Neuronal stem cell (in vitro differentiated cells): ENCODE measurements at places on chromosomes 1 and 21.

DNA sequence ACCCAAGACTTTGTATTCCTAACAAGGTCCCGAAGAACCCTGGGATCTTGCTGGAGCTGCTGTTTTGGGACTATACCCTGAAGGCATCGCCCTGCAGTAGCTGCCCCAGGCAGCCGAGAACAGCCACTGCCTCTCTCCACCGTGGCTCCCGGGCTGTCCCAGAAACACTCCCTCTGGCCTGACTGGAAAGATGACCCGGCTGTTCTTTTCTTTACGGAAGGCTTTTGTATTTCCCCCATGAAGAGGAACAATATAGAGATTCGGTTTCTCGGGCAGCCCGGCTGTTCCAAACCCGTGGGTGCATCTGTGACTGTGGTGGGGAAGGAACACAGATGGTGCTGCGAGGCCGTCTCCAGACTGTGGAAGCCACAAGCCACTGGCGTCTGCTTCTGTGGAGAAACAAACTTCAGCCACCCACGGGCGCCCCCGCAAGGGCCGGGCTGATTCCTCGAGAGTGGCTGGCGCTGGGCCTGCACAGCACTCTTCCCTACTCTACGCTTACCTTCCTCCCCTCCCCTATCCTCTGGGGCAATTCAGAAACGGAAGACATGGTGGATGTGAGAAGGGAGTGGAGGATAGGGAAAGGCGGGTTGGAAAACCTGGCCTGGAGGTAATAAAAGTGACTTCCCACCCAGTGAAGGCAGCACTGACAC is 33.7 kb upstream of the VASH2 start:
- DNase-seq = peak; percentile 24

GRCh38 chr1:227899141-227899819 is 48.5 kb downstream of the WNT9A start:
- no peak for DNase-seq

GRCh38 chr1:185369786-185370185 is 52.7 kb upstream of the IVNS1ABP start:
- no peak for DNase-seq

DNA sequence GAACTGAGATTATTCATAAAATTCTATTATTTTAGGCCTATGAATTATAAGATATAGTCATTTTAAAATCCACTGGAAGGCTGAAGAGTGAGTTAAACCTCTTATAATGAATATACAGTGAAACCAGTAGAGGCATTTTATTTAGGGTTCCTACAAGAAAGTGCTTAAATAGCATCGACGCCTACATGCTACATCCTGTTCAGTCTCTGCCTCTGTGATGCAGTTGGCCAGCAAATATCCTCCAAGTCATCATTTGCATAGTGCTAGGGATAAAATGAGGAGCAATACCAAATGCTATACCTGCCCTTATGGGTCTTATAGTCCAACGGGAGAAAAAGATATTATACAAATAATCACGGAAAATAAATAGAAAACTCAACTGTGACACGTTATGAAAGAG is 59.6 kb downstream of the EDEM3 start:
- no peak for DNase-seq

DNA sequence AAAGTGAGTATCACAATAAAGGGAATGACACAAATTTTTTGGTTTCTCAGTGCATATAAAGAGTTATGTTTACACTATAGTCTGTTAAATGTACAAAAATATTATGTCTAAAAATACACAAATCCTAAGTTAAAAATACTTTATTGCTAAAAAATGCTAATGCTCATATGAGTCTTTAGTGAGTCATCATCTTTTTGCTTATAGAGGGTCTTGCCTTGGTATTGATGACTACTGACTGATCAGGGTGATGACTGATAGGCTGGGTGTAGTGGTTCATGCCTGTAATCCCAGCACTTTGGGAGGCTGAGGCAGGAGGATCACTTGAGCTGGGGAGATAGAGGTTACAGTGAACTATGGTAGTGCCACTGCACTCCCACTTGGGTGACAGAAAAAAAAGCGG is 12.9 kb upstream of the NUF2 start:
- no peak for DNase-seq

GRCh38 chr1:65112811-65113210 is 35.2 kb upstream of the AK4 start:
- no peak for DNase-seq

DNA sequence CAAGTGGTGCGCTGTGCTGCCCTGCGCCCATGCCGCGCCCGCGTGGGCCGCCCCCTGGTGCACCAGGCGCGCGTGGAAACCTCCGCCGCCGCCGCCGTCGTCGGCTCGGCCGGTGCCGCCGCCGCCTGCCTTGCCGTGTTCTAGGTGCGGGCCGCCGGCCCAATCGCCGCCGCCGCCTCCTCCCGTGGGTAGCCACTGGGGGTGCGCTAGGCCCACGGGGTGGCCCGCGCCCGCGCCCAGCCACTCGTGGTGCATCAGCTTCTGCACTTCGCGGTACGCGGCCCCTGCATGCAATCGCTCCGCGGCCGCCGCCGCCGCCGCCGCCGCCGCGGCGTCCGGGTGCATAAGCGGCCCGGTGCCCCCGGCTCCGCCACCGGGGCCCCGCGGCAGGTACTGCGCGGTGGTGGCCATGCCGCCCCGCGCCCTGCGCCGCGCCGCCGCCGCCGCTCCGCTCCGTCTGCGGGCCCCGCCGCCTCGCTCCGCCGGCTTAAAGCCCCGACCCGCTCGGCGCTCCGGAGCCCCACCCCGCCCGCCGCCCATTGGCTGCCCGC is at the start of gene POU3F1:
Gene POU3F1, minus strand, starts transcription at position 461 of the 551 bp plus-strand sequence. Its CDS starts 50 bp downstream, at position 411.
- no peak for DNase-seq

GRCh38 chr21:37668462-37669239 is 247.6 kb downstream of the KCNJ6 start:
- DNase-seq = no peak

DNA sequence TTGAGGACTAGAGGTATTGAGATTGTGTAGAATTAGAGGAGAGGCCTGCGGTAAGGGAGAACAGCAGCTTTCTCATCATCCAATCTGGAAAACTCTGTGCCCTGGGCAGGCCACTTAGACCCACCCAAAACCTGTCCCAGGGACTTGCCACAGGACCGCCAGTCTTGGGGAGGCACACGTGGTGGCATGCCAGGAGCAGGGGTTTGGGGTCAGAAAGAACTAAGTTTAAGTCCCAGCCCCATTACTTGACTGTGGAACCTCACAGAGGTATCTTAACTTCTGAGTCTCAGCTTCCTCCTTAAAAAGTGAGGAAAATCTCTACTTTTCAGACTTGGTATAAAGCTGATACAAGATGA is 356.6 kb downstream of the HHAT start:
- no peak for DNase-seq

DNA sequence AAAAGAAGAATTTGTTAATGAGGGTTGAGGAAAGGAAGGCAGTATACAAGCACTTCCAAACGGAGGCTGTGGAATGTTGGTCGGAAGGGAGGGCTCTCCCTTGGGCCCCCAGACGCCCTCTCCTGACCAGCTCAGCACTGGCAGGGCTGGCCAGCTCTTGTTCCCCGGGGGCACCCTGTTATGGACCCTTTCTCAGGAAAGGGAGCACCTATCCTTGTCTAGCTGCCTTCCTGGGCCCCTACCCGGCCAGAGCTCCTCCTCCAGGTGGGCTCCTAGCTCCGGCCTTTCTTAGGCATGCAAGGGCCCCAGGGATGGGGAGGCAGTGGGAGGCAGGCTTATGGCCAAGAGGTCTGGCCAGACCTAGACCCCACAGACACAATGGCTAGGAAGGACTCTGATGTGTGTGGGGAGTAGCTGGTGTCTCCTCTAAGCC is 926 bp downstream of the BLACAT1 start:
- DNase-seq = no peak

DNA sequence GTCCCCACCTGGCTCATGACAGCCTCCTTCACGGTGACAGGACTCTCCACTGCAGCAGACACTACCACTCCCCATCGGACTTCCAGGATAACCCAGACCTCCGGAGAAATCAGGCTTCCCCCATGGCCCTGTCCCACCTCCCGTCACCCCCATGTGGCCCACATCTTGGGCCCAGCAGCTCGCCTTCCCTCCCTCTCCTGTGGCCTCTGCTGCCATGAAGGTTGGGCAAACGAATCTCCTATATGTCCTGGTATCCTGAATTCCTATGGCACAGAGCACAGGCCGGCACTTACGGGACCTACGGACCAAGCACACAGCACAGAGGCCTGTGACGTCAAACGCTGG is 82.0 kb downstream of the NPHP4 start:
- DNase-seq = no peak

- no peak for DNase-seq
Observed at GRCh38 chr1:169003864-169004516, 102.5 kb upstream of the ATP1B1 start.

GRCh38 chr1:32861904-32862695 is 8.6 kb downstream of the FNDC5 start:
- DNase-seq = no peak

DNA sequence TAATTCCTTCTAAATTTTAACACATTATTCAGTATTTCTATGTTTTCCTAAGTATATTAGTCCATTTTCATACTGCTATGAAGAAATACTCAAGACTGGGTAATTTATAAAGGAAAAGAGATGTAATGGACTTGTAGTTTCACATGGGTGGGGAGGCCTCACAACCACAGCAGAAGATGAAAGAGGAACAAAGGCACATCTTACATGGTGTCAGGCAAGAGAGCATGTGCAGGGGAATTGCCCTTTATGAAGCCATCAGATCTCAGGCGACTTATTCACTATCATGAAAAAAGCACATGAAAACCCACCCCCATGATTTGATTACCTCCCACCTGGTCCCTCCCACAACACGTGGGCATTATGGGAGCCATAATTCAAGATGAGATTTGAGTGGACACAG is 15.6 kb downstream of the GBP5 start:
- no peak for DNase-seq

GRCh38 chr1:178498896-178499675 is 2.3 kb upstream of the CLEC20A start:
- no peak for DNase-seq

DNA sequence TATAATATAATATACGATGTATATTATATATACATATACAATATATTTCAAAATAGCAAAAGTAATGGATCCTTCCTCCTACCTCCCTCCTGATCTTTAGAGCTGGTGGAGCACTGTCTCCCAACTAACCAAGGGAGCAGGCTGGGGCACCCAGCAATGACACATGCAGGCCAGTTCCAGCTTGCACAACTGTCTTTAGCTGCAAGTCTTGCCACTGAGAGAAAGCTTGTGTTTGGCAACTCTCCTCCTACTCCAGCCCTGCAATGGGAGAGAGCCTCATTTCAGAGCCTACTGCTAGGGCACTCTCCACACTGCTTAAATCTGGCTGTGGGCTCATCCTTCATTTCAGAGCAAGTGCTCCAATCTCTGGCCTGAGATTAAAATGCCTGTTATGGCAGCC is 469.8 kb upstream of the OLFM3 start:
- no peak for DNase-seq

DNA sequence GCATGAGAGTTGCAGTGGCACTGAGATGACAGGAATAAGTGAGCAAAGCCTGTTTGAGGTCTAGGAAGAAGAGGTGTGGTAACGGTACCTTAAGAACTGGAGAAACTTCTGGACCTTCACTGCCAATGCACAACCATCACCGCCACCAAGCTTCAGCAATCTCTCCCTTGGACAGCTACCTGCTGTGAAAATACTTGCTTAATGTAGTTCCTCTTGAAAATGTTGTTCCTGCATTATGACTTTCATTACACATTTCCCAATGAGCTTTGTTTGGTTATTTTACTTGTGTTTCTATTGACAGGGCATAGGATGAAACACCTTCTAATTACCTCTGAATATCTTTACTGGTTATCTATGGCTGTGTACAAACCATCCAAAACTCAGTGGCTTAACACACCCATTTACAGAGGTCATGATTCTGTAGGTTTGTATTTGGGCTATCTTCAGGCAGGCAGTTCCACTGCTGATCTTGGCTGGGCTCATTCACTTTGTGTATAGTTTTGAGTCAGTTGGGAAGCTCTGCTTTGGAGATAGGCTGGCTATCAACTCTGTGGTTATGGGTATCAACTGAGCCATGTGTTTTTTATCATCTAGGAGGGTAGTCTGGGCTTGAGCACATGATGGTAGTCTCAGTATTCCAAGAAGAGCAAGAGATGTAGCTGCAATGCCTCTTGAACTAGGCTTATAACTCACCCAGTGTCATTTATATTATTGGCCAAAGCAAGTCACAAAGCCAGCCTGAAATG is 149.4 kb downstream of the ELAVL4 start:
- no peak for DNase-seq

- no peak for DNase-seq
Observed at GRCh38 chr1:48793863-48794262, 17.2 kb upstream of the BEND5 start.

- no peak for DNase-seq
Observed at GRCh38 chr1:185016880-185017279, 28.5 kb upstream of the RNF2 start.

- no peak for DNase-seq
Observed at GRCh38 chr1:59236721-59237545, 60.0 kb upstream of the FGGY start.

DNA sequence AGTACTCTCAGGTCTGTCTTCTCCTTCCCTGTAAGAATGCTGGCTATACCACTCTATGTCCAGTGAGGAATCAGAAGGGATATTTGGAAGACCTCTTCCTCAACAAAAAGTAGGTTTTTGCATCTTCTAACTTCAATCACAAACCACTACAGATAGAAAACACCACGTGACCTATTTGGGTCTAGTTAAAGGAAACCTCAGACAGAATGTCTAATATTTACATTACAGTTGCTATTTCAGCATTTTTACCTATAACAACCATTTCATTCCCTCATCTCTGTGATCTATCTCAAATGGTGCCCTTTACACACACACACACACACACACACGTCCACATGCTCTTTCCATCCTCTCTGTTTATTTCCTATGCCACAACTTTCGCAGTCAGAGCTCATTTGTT is 7.9 kb upstream of the ADORA3 start:
- no peak for DNase-seq

DNA sequence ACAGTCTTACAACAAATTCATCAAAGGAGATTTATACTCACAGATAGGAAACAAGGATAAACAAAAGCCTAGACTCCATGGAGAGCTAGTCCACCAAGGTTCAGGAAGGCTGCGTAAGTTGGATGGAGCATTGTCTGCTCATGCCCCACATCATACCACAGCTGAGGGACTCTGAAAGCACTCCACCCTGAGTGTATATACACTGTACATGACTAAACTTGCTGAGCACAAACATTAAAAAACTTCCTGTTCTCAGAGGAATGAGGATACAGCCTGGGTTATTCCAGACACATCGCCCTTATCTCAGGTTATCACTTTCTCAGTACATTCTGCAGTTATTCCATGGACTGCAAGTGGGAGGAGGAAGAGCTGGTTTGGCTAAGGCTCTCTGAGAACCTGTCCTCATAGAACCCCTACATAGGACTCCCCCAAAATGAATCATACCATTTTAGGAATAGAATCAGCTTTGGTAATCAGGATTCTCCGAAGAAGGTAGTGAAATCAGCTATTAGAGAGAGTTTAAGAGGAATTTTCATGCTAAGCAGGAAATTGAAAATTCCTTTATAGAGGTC is 58.0 kb upstream of the PRMT6 start:
- no peak for DNase-seq

DNA sequence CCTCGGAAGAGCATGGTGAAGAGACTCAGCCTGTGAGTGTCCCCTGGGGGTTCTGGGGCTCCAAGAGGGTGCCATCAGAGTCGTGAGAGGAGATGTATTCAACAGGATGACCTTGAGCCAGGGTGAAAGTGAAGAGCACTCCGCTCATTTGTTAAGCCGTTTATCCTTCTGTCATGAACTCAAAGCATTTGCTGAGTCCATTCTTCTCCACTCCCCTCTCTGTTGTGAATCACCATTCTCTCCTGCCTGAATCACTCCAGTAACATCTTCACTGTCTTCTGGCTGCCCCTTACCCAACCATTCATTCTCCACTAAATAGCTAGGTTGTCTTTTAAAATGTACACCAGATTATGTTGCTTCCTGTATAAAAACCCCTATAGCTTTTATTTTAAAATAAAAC is 102.2 kb downstream of the RGL1 start:
- DNase-seq = no peak
